ENCODE measurements at places on chromosomes 1 and 21. TPM values are rescaled to one million over a fixed set of nuclear protein-coding genes. Genes with fewer than 3 reads are reported as not detected.
A peak's percentile ranks its signal among the peaks of the same experiment; 100 is the strongest.

The CLDN8 gene
- not detected for total RNA-seq

The ASTN1 gene
- total RNA-seq, result 0.06 TPM

The FAM3B gene
- total RNA-seq, result not detected

The NID1 gene
- total RNA-seq, result 33.8 TPM

The OLIG2 gene
- not detected for total RNA-seq

The EIF3I gene
- total RNA-seq, result 465 TPM

The VWA5B1 gene
- not detected for total RNA-seq

DNA sequence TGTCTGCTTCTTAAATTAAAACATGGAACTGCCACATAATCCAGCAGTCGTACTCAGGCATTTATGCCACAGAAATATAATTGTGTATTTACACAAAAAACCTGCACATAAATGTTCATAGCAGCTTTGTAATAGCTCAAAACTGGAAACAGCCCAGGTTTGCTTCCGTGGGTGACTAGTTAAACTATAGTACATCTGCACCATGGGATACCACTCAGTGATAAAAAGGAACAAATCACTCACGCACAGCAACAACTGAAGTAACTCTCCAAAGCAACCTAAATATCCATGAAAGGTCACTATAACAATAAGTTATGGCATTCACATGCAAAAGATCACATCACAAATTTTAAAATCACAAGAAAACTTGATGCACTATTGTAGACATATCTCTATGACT lies 64.4 kb downstream of the KCNT2 start:
- H3K27me3 ChIP-seq, result no peaks in the 10 kb centered on the region
- H3K4me3 ChIP-seq, result no peak overlapping the region
- no peaks in the 10 kb centered on the region for H3K36me3 ChIP-seq
- no peak overlapping the region for H3K27ac ChIP-seq
- no peaks in the 10 kb centered on the region for H3K4me1 ChIP-seq
- no peak for DNase-seq

- H3K4me3 ChIP-seq, result no peak overlapping the region
- H3K36me3 ChIP-seq, result no peaks in the 10 kb centered on the region
These were observed 185.8 kb downstream of the NRIP1 start for GRCh38 chr21:14878971-14879370.

- H3K4me1 ChIP-seq, result peaks cover 23% of the 10 kb centered on the region
- H3K36me3 ChIP-seq, result peaks cover 26% of the 10 kb centered on the region
- H3K4me3 ChIP-seq, result no peak overlapping the region
- no peaks in the 10 kb centered on the region for H3K27me3 ChIP-seq
- no peak overlapping the region for H3K27ac ChIP-seq
These were observed 76.3 kb downstream of the UCK2 start for GRCh38 chr1:165903672-165904071.

DNA sequence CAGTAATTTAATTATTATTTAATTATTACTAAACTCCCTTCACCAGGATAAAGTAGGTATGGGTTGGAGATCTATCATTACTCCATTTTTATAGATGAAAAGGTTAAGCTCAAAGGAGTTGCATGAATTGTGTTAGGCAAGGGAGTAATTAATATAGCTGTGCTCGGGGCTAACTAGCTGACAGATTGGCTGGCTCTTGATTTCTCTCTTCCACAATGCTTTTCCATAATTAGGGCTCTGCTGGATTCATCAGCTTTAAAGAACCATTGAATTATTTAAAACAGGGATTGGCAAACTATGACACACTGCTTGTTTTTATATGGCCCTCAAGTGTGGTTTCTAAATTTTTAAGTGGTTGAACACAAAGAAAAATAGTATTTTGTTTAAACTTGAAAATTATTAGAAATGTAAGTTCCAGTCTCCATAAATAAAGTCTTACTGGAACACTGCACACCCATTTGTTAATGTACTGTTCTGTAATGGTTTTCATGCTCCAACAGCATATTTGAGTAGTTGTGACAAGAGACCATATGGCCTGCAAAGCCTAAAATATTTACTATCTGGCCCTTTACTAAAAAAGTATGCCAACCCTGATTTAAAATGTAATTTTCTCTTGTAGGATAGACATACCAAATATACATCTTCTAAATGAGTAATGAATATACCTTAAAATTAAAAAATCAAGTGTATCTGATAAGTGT lies 76.4 kb downstream of the GDAP2 start:
- no peak overlapping the region for H3K27ac ChIP-seq
- H3K4me3 ChIP-seq, result no peak overlapping the region
- H3K27me3 ChIP-seq, result no peaks in the 10 kb centered on the region
- H3K4me1 ChIP-seq, result no peaks in the 10 kb centered on the region

GRCh38 chr1:170807432-170807831 lies 127.9 kb upstream of the MROH9 start:
- no peak overlapping the region for H3K27ac ChIP-seq
- no peaks in the 10 kb centered on the region for H3K27me3 ChIP-seq
- no peak overlapping the region for H3K4me3 ChIP-seq

- peaks cover 43% of the 10 kb centered on the region for H3K4me1 ChIP-seq
- DNase-seq, result no peak
- H3K36me3 ChIP-seq, result no peaks in the 10 kb centered on the region
- no peak overlapping the region for H3K4me3 ChIP-seq
These were observed 75.8 kb upstream of the TSPAN2 start for GRCh38 chr1:115164940-115165705.

GRCh38 chr1:75548721-75549480 lies 62.0 kb downstream of the SLC44A5 start:
- DNase-seq, result no peak
- H3K27ac ChIP-seq, result no peak overlapping the region
- H3K4me1 ChIP-seq, result no peaks in the 10 kb centered on the region
- no peak overlapping the region for H3K4me3 ChIP-seq
- H3K27me3 ChIP-seq, result no peaks in the 10 kb centered on the region

- H3K4me1 ChIP-seq, result peaks cover 77% of the 10 kb centered on the region
- peaks cover 29% of the 10 kb centered on the region for H3K36me3 ChIP-seq
- DNase-seq, result no peak
- H3K27ac ChIP-seq, result peak overlapping the region; percentile 69
- no peak overlapping the region for H3K4me3 ChIP-seq
- no peaks in the 10 kb centered on the region for H3K27me3 ChIP-seq
These were observed 6.8 kb downstream of the LAMC1 start for GRCh38 chr1:183030053-183030452.

DNA sequence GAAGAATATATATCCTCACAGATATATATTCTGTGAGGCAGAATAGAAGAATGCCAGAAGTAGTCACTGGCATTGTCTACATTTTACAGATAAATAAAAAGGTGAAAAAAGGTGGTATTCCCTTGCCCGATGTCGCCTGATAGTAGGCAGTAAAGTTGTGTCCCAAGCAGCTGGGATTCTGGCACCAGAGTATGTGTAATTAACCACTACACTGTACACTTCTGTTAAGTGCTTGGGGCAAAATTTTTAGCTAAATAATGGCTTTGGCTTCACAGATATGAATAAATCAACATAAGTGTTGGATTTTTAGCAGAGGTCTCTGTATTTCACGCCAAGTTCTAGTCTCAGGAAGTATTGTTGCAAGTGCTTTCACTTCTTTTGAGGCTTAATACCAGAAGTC lies 13.3 kb upstream of the CASQ2 start:
- peaks cover 7% of the 10 kb centered on the region for H3K4me1 ChIP-seq
- DNase-seq, result no peak
- H3K27me3 ChIP-seq, result peaks cover 4% of the 10 kb centered on the region
- no peaks in the 10 kb centered on the region for H3K36me3 ChIP-seq
- no peak overlapping the region for H3K4me3 ChIP-seq
- H3K27ac ChIP-seq, result no peak overlapping the region

- no peaks in the 10 kb centered on the region for H3K36me3 ChIP-seq
- no peak overlapping the region for H3K4me3 ChIP-seq
- H3K27me3 ChIP-seq, result no peaks in the 10 kb centered on the region
- DNase-seq, result no peak
These were observed 34.3 kb downstream of the PIK3C2B start for GRCh38 chr1:204460346-204460745.

DNA sequence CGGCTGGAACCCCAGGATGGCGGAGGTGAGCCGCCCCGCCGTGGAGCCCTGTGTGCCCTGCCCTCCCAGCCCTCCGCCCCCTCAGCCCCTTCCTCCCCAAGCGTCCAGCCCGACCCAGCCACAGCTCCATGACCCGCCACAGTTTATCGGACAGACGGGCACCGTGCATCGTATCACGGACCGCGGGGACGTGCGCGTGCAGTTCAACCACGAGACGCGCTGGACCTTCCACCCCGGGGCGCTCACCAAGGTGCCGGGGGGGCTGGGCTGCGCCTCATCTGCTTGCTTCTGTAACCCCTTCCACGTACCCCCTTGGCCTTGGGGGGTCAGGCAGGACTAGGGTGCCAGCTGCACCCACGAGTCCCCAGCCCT lies 6.6 kb upstream of the MMP23B start:
- H3K4me3 ChIP-seq, result no peak overlapping the region
- DNase-seq, result no peak
- H3K27ac ChIP-seq, result no peak overlapping the region
- H3K4me1 ChIP-seq, result no peaks in the 10 kb centered on the region
- no peaks in the 10 kb centered on the region for H3K27me3 ChIP-seq

GRCh38 chr1:66253330-66253921 lies 280.5 kb upstream of the SGIP1 start:
- peaks cover 21% of the 10 kb centered on the region for H3K4me1 ChIP-seq
- H3K36me3 ChIP-seq, result no peaks in the 10 kb centered on the region
- no peaks in the 10 kb centered on the region for H3K27me3 ChIP-seq

DNA sequence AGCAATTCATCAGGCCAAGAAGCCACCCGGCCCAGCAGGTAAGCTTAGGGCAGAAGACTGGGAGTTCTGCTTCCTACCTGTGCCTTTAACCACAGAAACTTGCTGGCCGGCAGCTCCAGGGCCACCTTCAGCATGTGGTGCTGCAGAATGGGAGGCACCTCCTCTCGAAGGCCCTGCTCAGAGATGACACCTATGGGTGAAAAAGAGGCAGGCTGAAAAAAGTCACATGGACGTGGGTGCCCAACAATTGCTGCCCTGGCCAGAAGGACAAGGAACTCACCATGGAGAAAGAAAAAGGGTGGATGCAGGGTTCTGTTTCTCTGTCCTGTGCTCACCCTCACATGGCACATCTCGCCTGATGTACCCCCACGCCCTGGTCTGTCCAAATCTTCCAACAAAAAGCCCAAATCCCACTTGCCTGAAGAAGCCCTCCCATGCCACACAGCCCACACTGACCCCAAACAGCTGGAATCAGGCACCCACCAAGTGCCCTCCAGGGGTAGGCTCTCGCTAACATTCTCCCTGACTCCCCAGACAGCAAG lies 33.0 kb downstream of the URB1 start:
- H3K27me3 ChIP-seq, result no peaks in the 10 kb centered on the region
- H3K36me3 ChIP-seq, result peaks cover 96% of the 10 kb centered on the region
- no peak overlapping the region for H3K4me3 ChIP-seq
- H3K4me1 ChIP-seq, result no peaks in the 10 kb centered on the region

DNA sequence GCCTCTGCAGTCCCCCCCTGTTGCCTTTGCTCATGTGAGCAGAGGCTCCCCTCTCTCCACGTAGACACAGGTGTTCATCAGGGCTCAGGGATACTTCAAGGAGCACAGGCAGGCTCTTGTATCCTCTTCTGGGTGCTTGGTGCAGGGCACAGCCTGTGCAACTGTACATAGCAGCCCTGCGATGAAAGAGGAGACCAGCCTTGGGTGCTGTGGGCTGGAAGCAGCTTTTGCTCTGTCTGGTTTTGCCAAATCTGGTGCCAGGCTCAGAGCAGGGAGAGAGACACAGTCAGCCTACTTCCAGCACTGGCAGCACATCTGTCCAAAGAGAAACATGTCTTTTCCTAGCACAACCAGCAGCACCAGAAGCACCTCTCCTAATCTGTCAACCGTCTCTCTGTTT lies 132.1 kb downstream of the ETS2 start:
- peaks cover 6% of the 10 kb centered on the region for H3K4me1 ChIP-seq
- H3K27me3 ChIP-seq, result no peaks in the 10 kb centered on the region
- no peaks in the 10 kb centered on the region for H3K36me3 ChIP-seq
- no peak for DNase-seq
- H3K4me3 ChIP-seq, result no peak overlapping the region

DNA sequence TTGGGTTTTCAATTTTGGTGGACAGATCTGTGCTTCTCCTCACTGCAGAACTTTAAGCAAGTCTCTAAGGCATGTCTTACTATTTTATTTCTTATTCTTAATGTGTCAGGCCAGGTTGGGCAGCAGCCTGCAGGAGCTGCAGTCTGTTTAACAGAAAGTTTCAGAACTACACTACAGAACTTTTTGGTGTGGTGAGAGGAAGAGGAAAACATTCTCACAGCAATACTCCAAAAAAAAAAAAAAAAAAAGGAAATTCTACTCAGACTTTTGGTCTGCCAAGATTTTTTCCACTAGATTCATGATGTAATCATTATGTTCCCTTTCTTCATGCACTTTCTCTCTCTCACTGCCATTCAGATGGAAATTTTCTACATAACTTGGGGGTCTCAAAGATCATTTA lies 255.2 kb downstream of the COL11A1 start:
- no peak overlapping the region for H3K4me3 ChIP-seq
- no peaks in the 10 kb centered on the region for H3K4me1 ChIP-seq
- no peaks in the 10 kb centered on the region for H3K36me3 ChIP-seq
- H3K27me3 ChIP-seq, result no peaks in the 10 kb centered on the region
- no peak overlapping the region for H3K27ac ChIP-seq

DNA sequence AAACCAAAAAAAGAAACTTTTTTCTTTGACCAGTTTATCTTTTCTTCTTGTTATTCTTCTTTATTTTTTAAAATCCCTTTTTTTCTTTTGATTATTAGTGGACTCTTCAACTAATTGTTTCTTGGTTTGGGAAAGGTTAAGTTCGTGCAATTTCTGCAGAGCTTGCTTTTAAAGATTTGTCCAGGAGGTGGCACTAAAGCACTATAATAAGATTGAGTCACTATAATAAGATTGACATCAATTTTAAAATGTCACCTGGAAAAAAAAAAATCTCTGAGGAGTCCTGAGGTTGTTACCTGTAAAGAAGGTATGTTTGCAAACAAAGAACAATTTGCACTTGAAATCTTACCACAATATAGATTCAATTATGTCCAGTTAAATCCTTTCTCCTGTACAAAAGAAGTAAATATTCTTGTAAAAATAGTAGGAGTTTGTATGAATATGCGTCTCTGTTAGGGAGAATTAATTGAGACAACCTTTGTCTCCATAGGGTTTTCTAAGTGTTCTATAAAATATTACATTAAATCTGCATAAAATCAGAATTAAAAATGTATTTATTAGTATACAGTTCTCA lies 166.7 kb downstream of the ADGRL4 start:
- peaks cover 39% of the 10 kb centered on the region for H3K4me1 ChIP-seq
- H3K36me3 ChIP-seq, result no peaks in the 10 kb centered on the region
- no peak overlapping the region for H3K27ac ChIP-seq
- H3K4me3 ChIP-seq, result no peak overlapping the region
- peak; percentile 55 for DNase-seq

DNA sequence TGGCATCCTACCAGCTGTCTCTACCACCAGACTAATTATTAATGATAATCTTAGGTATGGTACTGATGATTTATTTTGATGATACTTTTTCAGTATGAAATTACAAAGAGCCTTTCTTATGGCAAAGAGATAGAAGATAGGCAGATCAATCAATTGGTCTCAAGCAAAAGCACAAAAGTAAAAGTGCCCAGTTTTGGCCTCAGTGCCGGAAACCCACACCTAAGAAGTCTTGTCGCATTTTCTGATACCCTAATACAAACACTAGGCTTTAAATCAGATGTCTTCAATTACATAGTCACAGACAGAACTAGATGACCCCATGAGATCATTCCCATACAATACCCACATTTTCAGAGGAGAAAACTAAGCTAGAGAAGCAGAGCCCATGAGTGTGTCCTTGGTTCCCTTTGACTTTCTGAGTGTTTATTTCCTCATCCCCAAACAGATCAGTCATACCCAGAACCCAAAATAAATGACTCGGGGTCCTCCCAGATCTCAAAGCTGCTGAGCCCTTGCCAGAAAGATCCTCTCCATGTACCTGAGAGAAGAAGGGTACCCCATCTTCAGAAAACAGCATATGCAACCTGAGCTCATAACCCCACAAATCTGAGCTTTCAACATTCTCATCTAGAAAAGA lies 7.7 kb downstream of the ITPKB start:
- H3K27ac ChIP-seq, result no peak overlapping the region
- no peak overlapping the region for H3K4me3 ChIP-seq
- H3K36me3 ChIP-seq, result peaks cover 37% of the 10 kb centered on the region
- no peaks in the 10 kb centered on the region for H3K27me3 ChIP-seq
- no peaks in the 10 kb centered on the region for H3K4me1 ChIP-seq
- no peak for DNase-seq

Data from SJSA1 (cell line).